ENCODE measurements at places on chromosomes 1 and 21.
A peak's percentile ranks its signal among the peaks of the same experiment; 100 is the strongest.

GRCh38 chr1:81213279-81213678 lies 587.5 kb upstream of the ADGRL2 start:
- DNase-seq = no peak

- DNase-seq = peak; percentile 29
These were observed 233.9 kb downstream of the SLC45A1 start for GRCh38 chr1:8551613-8552489.

DNA sequence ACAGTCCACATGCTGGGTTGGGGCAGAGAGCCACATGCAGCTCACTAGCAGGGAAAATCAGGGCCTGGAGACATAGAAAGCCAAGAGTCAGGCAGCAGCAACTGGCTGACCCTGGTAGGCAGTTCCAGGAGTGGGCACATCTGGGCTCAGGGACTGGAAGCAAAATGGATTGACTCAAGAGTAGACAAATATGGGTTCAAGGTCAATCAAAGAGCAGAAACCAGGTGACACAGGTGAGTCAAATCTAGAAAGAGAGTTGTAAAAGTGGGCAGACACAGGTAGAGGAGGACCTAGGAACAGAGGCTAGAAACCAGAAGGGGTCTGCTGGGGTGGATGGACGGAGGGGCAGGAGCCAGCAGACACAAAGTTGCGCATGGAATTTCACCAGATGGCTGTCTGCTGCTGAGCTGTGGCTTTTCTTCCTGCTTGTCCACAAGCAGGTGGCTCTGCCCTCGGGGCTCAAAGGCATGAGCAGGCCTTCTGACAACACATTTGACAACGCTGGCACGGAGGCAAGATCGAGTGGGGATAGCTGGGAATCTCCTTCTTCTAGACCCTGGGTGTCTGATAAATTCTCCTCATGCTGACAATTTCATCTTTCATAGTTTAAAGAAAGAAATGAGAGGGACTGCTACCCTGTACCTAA lies 40.8 kb upstream of the IGSF3 start:
- DNase-seq = no peak

DNA sequence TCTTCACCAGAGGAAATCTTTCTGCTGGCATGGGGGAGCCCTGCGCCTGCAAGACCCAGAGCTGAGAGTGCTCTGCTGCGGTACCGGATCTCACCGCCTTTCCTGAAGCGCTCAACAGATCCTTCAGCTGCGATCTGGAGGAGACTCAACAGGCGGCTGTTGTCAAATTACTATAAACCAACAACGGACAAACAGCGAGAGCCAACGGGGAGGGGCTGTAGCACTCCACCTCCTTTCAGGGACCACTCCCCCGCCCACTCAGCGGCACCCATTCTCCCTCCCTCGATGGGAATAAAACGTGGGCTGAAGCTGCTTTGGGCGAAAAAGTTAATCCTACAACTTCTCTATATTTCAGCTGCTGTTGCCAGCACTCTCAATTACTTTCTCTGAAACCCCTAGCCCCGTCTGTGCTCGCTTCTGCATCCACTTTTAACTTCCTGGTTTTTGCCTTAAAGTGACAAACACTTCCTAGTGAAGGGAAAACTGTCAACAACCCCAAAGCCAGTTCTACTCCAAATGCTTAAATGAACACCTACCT lies at the start of gene FMO5:
TSS of gene FMO5 (minus strand) at position 147 of the 538 bp plus-strand sequence. CDS start 310 bp downstream, outside the sequence.
- DNase-seq = peak; percentile 71

GRCh38 chr1:67367370-67368045 lies 59.8 kb downstream of the IL12RB2 start:
- peak; percentile 29 for DNase-seq

GRCh38 chr1:3909615-3910014 lies 9.5 kb upstream of the C1orf174 start:
- no peak for DNase-seq

GRCh38 chr1:43351421-43352350 lies 7.1 kb upstream of the CDC20 start:
- DNase-seq = no peak

GRCh38 chr1:85371021-85371420 lies 93.9 kb downstream of the DDAH1 start:
- DNase-seq = no peak

DNA sequence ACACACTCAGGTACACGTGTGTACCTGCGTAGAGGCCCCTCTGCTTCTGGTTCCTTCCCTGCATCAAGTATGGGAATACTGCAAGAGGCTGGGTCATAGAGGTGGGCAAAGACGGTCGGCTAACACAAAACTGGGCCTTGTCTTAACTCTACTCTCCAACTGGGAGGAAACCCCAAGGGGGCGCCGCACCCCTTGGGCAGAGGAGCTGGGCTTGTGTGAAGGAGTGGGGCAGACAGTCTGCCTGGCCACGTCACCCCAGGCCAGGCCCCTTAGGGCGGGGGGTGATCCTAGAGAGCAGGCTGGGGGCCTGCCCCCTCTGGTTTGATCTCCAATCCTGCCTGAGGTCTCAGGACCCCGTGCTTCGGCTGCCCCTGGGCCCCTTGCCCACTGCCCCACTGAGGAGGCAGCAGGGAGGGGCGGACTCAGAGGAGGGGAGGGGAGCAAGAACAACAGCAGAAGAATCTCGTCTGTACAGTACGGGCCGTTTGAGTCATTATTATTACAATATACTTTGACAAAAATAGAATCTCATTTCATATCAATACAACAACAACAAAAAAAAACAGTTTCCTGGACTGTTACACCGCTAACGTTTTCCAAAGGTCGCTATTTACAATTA lies 34.7 kb downstream of the MEF2D start:
- DNase-seq = peak; percentile 65

GRCh38 chr1:22351768-22352080 lies 99.9 kb upstream of the ZBTB40 start:
- no peak for DNase-seq

DNA sequence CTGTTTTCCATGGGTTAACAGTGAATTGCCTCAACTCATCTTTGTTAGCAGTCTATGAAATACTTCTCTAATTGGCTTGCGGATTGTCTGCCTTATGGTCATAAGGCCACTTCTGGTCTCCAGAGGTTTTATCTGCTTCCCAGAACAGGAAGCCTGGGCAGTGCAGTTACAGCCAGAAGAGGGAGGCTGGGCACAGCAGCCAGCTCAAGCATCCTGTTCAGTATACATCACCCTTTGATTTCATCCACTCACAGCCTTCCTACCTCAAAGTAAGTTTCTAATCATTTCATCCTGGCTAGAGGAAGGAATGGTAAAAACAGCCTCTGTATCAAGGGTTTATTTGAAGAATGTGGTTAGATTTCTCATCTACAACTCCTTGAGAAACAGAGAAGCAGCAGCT lies 311.5 kb upstream of the DEPDC1 start:
- DNase-seq = no peak

Data from fibroblast of mammary gland (primary cell).